ENCODE measurements at places on chromosomes 13 and 19. TPM values are rescaled to one million over a fixed set of nuclear protein-coding genes. Genes with fewer than 3 reads are reported as not detected.

The ZNF763 gene
- 2.0 TPM for total RNA-seq

The NXNL1 gene
- total RNA-seq: not detected

The SOX1 gene
- not detected for total RNA-seq

The SLC25A41 gene
- 1.4 TPM for total RNA-seq

GRCh38 chr19:28403690-28404089, 809.3 kb downstream of the UQCRFS1 start:
- no peak overlapping the region for H3K27ac ChIP-seq
- no peaks in the 10 kb centered on the region for H3K36me3 ChIP-seq
- peaks cover 21% of the 10 kb centered on the region for H3K27me3 ChIP-seq

- no peaks in the 10 kb centered on the region for H3K27me3 ChIP-seq
- H3K4me3 ChIP-seq: no peak overlapping the region
- no peaks in the 10 kb centered on the region for H3K36me3 ChIP-seq
- H3K27ac ChIP-seq: no peak overlapping the region
- DNase-seq: no peak
Observed at GRCh38 chr13:103639326-103639725, 573.1 kb upstream of the SLC10A2 start.

DNA sequence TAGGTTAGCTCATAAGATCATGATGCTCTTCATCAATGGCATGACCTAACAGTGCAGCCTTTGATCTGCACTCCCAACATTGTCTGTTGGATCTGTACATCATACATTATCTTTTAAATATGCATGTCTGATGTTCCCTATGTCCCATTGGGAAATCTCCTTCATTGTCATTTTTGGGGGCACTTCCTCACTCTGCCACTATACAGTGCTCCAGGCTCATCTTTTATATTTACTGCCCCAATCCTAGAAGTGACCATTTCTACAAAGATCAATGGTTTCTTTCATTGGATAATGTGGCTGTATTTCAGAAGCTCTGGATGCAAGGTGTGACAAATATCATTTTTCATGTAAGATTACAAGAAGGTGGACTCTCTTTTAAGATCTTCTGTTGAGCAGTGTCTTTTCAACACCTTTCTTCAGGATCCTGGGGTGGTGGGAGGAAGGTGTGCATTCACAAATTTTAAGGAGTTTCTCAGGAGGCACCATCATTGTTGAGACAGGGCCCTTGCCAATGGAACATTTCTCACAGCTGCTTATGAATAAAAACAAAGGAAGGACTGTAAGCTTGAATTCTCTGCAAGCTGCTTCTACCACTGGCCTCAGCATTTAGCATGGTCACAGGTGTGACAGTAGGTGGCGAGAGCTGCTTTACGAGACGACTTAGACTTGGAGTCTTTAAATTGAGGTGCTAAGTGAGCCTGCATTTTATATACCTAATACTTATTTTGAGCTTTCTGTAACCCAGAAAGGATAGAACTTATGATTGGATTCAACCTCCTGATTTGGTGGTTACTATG, 403.0 kb downstream of the LMO7 start:
- DNase-seq: peak; percentile 1
- no peaks in the 10 kb centered on the region for H3K27me3 ChIP-seq
- H3K36me3 ChIP-seq: no peaks in the 10 kb centered on the region
- H3K27ac ChIP-seq: no peak overlapping the region
- no peaks in the 10 kb centered on the region for H3K4me1 ChIP-seq

Measured in Calu3 (cell line).